ENCODE measurements at places on chromosomes 11 and 22.

DNA sequence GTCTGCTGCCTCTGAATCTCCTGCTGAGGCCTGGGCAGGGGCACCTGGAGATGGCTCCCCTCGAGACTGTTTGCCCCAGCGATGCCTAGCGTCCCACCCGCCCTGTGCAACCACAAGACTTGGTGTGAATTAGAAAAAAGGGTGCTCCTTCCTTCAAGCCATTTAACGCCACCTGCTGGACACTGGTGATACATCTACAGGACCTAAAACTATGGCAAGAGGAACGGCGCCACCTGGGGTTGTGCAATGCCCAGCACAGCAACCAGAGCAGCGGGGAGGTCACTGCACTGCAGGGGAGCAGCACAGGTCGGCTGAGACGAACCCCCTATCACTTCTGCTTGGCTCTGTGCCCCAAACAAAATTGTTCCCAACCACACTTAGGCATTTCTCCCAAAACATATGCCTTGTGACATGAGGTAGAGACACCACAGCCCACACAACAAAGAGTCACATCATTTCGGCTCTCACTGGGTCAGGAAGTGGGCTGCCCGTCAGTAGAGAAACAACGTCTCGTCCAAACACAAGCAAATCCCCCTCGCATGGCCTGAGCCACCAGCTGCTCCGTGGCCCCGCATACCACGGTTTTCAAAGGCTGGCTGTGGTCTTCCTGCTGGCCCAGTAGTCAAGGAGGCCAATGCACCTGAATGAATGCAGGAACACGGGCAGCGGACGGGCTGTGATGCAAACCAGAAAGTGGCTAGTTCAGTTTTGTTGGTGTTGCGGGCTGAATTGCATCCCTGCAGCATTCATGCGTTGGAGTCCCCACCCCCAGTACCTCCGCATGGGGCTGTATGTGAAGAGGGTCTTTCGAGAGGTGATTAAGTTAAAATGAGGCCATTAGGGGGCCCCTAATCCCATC is 171.9 kb downstream of the SHANK2 start:
- peak; percentile 41 for DNase-seq

DNA sequence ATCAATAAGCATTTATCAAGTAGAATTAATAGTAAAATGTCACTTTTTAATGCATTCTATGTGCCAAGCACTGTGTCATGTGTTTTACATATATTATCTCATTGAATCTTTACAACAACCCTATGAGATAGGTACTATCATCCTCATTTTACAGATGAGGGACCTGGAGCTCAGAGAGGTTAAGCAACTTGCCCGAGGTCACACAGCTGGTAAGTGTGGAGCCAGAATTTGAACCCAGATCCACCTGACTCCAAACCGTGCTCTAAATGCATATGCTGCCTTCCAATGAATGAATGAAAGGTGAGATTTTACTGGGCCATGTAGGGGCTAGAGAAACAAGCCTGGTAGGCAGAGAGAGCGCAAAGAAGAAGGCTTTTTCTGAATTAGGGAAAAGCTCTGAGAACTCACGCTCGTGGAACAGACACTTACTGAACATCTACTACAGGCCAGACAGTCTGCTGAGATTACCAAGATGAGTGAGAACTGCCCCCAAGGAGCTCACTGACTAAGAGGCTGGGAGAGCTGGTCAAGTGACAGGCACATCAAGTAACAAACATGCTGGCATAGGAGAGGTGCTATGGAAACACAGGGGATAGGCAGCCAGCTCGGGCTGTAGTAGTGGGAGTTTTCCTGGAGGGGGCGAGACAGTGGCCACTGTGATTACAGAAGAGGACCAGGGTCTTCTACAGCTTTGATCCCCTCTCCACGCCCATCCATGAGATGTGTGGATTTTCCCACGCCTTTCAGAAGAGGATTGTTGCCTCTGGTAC is 4.4 kb downstream of the ABCG4 start:
- no peak for DNase-seq

- no peak for DNase-seq
Observed at GRCh38 chr22:43396321-43396933, 15.4 kb upstream of the MPPED1 start.

GRCh38 chr11:27972522-27973170 is 135.3 kb downstream of the KIF18A start:
- DNase-seq = no peak

GRCh38 chr11:2797121-2797711 is 88.4 kb downstream of the CDKN1C start:
- DNase-seq = no peak

GRCh38 chr11:115430345-115430744 is 73.9 kb downstream of the CADM1 start:
- no peak for DNase-seq

DNA sequence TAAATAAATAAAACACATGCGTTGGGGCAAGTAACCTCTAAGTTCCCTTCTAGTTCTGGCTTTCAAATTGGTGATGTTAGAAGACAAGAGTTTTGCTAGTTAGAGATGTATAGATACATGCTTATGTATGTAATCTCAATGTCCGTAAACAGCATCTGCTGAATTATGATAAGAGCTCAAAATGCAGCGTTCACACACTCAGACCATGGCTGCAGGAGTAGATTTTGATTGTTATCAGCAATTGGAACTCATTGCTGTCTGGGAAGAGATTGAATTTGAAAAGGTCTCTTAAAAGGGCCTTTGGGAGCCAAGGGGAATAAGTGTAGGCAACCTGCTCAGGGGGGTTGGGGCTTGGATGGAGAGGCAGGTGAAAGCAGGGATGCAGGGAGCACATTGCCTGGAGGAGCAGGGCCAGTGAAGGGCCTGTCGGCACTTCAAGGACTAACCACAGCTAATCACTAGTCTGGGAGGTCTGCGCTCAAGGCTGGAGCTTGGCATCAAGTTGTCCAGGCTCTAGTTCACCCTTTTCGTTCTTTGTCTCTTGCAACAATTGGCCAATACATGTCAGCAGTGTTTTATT is 2.7 kb upstream of the RAG1 start:
- no peak for DNase-seq

DNA sequence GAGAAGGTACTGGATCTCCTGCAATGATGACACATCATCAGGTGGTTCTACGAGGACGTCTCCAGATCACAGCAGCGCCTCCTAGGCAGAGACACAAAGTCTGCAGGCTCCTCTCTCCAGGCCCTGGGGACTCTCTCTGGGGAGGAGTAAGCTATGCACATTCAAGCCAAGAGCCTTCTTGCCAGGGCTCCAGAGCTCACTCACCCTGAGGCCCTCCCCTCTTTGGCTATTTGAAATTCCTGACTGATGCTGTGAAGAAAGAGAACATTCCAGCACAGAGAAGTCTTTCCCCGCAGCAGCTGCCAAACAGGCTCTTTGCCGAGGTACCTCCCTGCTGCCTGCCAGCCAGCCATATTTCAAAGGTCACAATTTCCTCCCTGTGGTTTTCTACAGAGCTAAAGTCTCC is 204.9 kb downstream of the CSNK2A3 start:
- DNase-seq = no peak

GRCh38 chr11:7893796-7894195 is 37.3 kb downstream of the OR10A6 start:
- DNase-seq = no peak

DNA sequence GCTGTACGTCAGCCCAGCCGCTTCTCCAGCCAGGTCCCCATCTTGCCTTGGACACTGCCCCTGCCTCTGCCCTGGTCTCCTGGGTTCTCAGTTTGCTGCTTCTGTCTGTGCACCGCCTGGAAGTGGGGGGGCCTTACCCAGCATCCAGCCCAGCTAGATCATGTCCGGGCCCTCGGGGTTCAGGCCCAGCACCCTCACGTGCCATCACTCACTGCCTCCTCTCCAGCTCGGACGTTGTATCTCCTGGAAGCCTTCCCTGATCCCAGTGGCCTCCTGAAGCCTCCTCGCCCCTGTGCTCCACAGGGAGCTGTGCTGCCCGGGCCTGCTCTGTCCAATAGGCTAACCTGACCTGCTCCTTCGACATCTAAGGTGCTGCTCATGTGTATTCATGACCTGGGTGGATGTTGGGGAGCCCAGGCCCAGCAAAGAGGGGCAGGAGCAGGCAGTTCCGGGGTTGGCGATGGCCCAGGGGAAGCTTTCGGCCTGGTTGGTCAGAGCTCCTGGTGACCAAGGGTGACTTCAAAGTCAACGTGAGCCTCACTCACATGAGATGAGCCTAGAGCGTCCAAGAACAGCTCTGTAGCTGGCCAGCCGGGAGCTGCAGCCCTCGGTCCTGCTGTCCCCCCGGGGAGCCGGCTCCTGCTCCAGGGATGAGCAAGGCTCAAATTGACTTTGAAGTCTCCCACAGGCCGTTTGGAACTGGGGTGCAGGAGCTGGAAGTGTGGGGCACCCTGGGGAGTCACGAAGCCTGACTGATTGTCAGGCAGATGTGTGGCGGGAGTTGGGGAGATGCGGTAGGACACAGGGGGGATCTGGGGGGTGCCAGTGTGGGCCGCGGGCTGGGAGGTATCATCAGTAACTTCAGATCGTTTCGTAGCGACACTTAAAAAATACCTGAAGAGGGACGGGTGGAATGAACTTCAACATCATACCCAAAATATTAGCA is 5.2 kb upstream of the ASCL2 start:
- DNase-seq = no peak

GRCh38 chr11:117575856-117576255 is 221.2 kb downstream of the DSCAML1 start:
- no peak for DNase-seq

- DNase-seq = no peak
Observed at GRCh38 chr22:23231471-23232093, 51.3 kb downstream of the BCR start.

DNA sequence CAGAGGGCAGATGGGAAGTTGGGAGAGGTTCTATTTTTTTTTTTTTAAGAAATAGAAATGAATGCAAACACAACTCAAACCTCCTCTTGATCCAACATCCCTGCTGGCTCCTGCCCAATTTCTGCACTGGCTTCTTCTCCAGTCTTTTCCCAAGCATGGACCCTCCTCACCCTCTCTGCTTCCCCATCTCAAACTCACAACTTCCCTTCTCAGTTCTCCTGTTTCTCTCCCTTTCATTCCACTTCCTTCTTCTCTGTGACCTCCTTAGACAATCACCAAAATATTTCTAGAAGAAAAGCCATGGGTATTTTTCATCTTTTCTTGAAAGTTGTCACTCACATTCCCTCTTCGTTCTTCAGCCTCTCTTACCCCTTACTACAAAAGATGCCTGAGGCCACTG is 85.2 kb upstream of the VPREB1 start:
- DNase-seq = no peak

DNA sequence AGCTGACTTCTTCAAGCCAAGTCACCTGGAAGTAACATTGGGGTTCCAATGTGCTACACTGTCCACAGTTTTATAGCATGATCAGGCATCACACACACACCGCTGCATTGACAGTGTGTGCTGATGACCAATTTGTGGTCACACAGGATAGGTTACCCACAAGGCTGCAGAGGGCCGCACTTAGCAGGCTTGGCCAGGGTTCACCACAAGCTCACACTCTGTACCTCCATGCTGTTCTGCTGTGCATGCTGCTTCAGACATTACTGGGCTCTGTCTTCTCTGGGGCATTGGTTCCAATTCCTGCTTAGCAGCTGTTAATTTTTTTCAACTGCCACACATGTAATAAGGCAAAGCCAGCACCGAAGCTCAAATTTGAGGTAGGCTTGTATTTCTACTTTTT is 11.0 kb upstream of the NRIP3 start:
- no peak for DNase-seq

GRCh38 chr22:25970374-25970911 is 198.8 kb upstream of the SEZ6L start:
- no peak for DNase-seq

DNA sequence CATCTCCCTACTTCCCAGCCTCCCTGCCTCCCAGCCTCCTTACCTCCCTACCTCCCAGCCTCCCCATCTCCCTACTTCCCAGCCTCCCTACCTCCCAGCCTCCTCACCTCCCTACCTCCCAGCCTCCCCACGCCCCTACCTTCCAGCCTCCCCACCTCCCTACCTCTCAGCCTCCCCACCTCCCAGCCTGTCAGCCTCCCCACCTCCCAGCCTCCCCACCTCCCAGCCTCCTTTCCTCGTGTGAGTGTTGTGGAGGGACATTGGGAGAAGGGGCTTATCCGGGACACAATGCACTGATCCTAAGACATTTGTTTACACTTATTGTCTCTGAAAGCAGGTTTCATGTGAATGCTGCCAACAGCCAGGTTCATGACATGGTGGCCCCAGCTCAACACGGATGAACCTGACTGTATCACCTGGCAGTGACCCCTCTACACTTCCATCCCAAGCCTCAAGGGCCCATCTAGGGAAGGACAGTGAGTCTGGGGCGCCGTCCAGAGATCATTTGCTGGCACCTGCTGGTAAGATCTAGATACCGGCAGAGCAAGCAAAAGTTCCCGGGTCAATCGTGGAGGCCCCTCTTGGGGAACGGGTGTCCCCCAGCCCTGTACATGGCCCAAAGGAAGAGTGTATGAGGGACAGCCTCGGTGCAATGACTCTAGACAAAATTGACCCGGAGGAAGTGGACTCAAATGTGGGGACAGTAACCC is 34.5 kb upstream of the TH start:
- no peak for DNase-seq

DNA sequence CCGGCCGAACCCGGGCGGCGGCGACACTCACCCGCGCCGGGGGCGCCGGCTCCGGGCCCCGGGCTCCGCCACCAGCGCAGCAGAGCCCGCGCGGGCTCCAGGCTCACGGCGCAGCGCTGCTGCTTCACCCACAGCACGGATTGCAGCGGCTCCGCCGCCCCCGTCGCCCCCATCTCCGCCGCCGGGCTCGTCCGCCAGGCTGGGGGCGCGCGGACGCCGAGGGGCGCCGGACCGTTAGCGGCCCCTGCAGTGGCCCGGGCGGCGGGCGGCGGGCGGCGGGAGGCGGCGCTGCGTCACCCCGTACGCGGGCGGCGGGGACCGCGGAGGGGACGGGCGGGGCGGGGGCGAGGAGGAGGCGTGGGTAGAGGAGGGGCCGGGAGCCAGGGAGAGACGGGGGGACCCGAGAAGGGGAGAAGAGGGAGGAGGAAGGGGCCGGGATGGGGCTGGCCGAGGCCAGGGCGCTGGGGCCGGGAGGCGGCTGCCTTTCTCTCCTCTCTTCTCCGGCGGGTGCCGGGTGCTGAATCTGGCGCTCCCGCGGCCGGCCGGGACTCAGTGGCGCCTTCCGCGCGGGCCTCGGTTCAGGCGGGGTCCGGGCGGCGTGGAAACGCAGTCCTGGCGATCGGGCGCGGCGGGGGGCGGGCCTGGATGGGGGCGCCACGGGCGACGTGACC is at the start of gene CERK:
Gene CERK (minus strand): TSS at position 277 of the 671 bp plus-strand sequence. CDS start 104 bp downstream, at position 173.
- no peak for DNase-seq

DNA sequence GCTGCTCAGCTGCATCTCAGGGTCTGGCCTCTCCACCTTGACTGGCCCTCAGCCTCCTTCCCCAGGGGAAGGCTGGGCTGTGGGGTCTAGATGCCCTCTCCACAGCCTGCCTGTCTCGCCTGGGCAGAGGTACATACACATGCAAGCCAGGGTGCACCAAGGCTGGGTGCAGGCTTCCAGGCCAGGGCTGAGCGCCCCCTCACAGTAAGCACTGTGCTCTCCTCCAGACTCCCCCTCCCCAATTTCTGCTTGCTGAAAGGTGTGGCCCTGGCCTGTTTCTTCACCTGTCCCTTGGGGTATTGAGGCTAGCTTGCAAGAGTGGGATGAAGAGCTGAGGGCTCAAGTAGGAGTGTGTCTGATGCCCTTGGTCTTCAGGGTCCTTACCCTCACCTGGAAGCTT is 22.5 kb downstream of the RELT start:
- no peak for DNase-seq
